ENCODE measurements at places on chromosomes 6 and 20.

DNA sequence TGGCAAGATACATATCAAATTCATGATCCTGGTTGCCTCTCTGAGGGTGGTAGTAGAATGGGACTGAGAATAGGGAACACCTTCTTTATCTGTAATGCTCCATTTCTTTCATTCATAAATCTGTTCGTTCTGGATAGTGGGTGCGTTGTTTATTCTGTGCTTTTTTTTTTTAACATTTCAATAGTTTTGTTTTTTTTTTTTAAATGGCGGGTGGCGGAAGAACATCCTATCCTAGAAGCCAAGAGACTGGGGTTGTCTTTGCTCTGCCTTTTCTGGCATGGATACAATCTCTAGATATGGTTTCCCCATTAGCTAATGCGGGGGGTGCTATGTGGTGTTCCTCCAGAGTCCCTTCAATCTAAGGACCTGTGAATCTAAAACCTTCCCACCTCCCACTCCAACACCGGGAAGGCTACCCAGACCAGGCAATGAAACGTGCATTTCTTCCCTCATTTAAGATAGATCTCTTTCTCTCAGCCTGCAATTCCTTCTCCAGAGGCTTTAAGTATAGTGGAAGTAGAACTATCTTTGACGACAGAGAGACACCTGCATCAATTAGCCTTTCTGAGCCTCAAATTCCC, 883 bp upstream of the CCDC28A start:
- no peak for DNase-seq

GRCh38 chr6:75353644-75354043, 69.1 kb upstream of the TMEM30A start:
- no peak for DNase-seq

DNA sequence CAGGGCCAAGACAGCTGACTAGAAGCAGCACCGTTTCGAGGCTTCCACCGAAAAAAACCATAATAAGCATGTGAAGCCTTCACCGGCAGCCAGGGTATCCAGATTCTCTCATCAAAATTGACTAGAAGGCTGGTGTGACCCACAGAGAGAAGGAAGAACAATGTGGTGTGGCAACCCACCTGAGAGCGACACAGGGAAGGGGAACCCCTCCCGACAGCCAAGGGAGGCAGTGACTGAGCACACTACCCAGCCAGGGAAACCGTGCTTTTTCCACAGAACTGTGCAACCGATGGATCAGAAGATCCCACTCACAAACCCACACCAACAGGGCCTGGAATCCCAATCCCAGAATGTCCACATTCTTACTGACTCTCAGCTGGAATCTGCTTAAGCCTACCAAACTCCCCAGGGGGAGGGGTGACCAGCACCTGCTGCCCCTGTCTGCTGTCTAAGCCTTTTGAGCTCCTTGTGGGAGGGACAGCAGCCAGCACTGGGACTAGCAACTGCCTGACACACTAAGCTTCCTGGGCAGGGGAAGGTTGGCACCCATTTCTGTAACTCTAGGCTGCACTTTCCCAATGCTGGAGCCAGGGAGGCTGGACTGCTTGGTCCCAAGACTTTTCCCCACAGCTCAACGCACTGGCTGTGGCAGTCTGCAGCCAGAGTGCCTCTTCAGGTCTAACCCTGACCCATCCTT, 231.9 kb upstream of the FAM83B start:
- DNase-seq = no peak

- DNase-seq = peak; percentile 47
These were observed 216.7 kb downstream of the ZDHHC14 start for GRCh38 chr6:157597461-157598312.

GRCh38 chr20:21322083-21322710, 19.1 kb downstream of the XRN2 start:
- DNase-seq = no peak

DNA sequence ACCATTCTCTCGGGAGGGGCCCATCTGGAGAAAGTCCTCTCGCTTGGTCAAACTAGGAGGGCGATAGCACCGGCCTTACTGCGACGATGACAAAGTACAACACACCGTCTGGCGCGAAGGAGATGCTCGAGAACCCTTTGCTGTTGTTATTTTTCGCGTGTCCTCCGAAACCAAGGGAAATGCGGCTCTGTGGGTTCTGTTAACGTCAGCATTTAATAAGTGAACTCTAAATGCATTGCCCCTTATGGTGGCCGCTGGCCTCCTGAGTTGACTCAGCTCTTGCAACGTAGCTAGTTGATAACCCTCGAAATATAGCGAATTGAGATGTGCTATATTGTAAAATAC, 577 bp upstream of the SCAND1 start:
- no peak for DNase-seq

DNA sequence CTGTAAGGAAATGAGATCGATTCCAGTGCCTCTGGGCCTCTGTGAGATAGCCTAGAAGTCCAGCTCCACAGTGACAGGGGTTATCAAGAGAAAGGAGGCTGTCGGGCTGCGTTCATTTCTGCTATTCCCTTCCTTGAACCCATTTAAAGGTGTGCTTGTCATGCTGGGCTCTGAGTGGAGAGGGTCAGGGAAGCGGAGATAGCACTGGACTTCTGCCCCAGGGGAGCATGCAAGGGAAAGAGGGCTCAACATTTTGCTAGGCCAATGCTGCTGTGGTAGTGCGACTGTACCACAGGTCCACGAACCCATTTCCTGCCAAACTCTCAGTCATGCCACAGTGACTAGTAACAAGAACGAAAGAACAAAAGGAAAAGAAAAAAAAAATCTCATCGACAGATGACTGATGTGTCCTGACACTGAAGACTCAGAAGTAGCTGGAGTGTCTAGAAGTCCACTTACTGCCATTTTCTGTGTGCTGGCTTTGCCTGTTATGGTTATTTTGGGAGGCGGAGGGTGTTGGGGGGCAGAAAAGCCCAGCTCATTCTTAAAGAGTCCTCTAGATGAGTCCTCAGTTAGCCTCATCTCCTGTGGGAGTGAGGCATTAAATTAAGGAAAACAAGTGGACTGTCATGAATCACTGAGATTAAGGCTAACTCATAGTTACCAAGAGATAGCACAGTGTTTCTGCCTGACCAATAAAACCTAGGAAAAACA, 8.1 kb downstream of the NEDD9 start:
- DNase-seq = no peak

DNA sequence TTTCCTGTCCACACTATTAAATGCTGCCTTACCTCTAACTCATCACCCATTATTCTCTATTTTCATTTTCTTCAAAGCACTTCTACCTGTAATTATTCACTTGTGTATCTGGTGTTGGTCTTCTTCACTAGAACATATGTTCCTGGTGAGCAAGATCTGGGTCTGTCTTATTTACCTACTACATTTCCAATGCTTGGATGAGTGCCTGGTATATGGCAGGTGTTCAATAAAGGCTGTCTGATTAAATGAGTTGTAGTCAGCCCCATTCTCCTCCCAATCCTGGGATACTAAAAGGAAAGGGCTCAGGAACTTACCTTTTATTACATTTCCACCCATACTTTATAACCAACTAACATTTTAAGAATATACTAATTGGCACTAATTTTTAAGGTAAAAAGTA, 61.0 kb downstream of the CEP162 start:
- DNase-seq = no peak

GRCh38 chr6:88499845-88500699, 333.9 kb upstream of the CNR1 start:
- no peak for DNase-seq

- DNase-seq = no peak
These were observed 315.2 kb downstream of the TFAP2A start for GRCh38 chr6:10099529-10100140.

DNA sequence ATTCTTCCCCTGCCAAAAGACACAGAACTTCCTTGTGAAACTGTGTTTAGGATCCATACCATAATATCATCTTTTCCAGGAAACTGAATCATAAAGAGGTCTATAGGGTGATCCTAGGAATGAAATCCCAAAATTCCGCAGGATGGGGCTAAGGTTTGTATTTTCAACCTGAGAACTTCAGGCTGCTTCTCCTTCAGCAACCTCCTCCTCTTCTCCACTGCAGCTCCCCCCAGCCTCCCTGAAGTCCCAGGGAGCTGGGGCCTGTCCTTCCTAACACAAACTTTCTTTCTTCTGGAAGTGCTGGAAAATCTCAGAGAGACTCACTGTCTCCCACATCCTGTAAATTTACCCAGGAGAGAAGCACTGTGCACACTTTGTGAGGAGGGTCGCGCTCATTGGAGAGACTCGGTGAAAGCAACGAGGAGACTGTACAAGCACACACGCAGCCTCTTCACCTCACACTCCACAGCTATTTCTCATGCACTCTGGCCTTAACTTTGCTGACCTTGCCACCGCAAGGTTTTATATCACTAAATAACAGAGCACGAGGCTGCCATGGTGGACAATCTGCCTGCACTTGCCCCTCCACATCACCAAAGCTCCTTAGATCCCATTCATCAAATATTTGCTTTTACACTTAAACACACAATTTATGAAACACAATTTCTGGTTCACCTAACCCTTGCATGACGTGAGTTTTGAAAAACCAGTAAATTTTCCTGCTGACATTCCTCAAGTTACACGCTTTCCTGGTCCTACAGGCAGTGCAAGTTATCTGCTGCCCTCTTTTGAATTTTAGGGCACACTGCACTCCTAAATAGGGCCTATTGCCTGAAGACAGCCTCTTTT, 14.3 kb downstream of the ID4 start:
- DNase-seq = peak; percentile 46

GRCh38 chr6:1326535-1327121, 14.7 kb downstream of the FOXQ1 start:
- no peak for DNase-seq

DNA sequence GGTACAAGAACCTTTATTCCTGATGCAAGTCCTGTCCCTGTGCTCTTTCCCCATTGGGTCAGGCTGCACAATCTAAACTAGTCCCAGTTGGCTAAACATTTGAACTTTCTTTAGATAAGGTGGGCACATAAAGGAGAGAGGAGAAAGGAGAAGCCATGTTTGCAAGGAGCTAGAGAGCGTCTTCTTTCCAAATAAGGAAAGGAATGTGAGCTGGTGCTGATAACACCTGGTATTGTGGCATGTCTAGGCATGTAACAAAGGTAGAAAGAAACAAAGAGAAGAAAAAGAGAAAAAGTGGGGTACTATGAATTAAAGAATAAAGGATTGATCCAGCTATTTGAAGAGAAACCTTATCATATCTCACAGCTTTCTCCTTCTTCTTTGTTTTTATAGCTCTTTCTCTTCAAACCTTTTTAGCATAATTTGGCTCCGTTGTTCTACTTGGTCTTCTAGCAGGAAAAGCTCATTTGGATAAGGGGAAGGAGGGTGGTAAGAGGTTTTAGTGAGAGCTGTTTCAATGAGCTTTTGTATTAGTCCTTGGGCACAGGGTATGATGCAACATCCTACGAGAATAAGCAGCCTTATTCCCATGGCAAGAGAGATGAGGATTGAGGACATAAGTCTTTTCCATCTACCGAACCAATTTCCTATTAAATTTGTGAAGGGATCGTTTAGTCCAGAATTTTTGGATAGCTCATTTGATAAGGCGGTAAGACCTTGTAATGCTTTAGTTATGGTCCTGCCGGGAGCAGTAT, 415.5 kb upstream of the MAN1A1 start:
- DNase-seq = no peak

- no peak for DNase-seq
These were observed 165.0 kb downstream of the PDE7B start for GRCh38 chr6:136016228-136017225.

- no peak for DNase-seq
These were observed 1.7 kb downstream of the HSF2 start for GRCh38 chr6:122401104-122401503.

GRCh38 chr6:84280030-84280429, 52.6 kb upstream of the CEP162 start:
- DNase-seq = no peak
